SK-N-DZ (cell line): ENCODE measurements at places on chromosomes 5 and 9.

GRCh38 chr5:170380361-170380951 is 8.7 kb downstream of the KCNMB1 start:
- no peak for DNase-seq

DNA sequence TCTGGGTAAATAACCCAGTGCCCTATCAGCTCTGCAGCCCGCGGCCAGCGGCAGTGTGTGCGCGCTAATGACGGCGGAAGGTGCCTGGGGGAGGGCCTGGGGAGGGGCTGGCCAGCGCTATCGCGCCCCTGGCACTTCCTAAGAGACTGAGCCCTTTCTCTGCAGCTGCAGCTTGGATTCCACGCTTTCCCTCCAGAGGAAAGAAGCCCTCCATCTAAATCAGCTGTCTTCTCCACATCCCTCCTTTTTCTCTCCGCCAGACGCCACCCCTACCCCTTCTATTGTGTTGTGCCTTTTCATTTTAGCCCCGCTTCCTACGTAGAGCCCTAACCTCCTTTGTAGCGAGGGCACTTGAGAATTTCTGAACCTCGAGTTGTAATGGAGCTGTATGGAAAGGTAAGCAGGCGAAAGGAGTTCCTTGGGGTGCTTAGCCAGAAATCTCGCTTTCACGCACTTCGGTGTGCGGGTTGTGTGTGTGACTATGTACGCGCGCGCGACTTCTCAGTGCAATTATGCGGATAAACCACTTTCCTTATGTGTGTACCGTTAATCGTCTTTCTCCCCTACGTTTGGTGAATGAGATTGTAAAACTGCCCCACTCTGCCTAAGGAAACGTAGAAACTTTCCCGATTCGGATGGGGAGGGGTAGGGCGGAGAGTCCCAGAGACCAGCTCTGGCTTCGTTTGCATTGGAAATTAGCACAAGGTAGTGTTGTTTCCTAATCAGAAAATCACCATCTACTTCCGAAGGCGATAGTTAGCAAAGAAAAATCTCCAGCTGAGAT is 664 bp upstream of the RAB3C start:
- DNase-seq: peak; percentile 66

DNA sequence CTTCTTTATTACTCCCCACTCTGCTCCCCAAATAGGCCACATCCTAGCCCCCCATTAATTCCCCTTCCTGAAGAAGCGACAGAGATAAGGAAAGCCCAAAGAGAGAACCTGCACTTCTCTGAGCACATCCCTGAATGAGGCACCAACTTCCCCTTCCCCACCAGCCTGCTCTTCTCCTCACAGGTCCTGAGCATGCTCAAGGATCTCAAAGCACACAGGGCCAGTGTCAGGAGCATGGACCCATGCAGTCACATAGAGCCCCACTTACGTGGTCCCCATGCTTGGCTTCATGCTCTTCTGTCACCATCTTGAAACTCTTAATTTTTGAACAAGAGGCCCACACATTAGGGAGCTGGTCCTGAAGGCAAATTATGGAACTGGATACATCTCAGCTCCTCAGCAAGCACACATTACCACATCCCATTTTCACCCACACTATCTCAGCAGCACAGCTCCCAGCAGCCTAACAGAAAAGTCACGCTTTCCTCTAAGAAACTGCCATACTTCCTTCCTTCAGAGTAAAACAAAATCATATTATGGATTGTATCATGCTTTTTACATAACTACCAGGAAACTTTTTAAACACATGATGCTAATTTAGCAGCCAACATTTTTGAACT is 99.8 kb downstream of the NFIB start:
- DNase-seq: no peak

- no peak for DNase-seq
Observed at GRCh38 chr5:179313849-179314521, 31.3 kb downstream of the ADAMTS2 start.

GRCh38 chr5:23991406-23991805 is 484.0 kb downstream of the PRDM9 start:
- DNase-seq: no peak

DNA sequence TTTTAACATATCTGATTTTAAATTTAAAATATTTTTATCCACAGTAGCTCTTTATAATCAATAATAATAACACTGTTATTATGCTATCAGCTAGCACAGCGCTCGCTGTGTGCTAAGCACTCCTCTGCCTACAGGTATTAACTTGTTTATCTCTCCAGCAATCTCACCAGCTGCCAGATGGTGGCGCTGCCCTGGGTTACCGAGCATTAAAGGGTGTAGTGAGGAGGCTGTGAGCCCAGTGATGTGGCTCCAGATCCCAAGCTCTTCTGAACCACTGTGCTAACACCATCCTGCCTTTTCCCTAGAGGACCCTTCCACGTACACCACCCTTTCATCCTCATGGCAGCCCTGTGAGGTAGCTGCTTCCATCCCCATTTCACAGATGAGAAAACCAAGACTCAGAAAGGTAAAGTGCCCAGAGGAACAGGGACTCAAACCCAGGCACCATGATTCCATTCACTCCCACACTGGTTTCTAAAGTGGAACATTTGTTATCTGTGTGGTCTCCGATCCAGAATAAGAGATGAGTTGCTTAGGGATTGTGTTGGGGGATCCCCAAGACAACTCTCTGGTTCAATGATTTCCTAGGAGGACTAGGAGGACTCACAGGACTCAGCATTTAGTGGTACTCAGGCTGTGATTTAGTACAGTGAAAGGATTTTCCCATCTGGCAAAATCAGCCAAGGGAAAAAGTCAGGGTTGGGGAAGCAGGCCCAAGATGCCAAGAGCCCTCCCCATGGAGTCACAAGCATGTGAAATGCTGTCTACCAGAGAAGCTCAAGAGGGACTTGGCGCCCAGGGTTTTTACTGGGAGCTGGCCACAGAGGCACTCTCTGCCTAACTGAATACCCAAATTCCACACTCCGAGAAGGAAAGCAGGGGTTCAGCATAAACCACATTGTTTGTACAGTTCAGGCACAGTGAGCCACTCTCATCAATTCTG is 7.0 kb downstream of the IGFBPL1 start:
- peak; percentile 73 for DNase-seq

GRCh38 chr5:27548484-27548883 is 510.1 kb upstream of the CDH9 start:
- no peak for DNase-seq

- no peak for DNase-seq
Observed at GRCh38 chr9:90088856-90089255, 484.0 kb downstream of the GADD45G start.

GRCh38 chr5:122129306-122129705 is at the start of gene ZNF474:
ZNF474 (plus strand) TSS chr5:122129546; CDS start chr5:122151991, 22,445 bp downstream.
- peak; percentile 7 for DNase-seq

DNA sequence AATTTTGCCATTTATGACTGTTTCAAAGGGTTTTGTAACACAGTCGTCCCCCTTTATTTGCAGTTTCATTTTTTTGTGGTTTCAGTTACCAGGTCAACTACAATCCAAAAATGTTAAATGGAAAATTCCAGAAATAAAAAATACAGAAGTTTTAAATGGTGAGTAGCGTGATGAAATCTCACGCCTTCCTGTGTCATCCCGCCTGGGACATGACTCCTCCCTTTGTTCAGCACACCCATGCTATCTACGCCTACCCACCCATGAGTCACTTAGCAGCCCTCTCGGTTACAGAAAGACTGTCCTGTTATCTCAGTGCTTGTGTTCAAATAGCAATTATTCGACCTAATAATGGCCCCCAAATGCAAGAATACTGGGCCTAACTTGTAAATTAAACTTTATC is 765.3 kb upstream of the ADAMTS16 start:
- DNase-seq: no peak

- no peak for DNase-seq
Observed at GRCh38 chr9:84846906-84847305, 177.4 kb downstream of the NTRK2 start.

GRCh38 chr9:38274800-38275199 is 117.7 kb upstream of the ALDH1B1 start:
- DNase-seq: no peak

- DNase-seq: no peak
Observed at GRCh38 chr9:4739587-4740387, 1.2 kb downstream of the AK3 start.

GRCh38 chr9:36207016-36207415 is 16.3 kb downstream of the CLTA start:
- DNase-seq: no peak

DNA sequence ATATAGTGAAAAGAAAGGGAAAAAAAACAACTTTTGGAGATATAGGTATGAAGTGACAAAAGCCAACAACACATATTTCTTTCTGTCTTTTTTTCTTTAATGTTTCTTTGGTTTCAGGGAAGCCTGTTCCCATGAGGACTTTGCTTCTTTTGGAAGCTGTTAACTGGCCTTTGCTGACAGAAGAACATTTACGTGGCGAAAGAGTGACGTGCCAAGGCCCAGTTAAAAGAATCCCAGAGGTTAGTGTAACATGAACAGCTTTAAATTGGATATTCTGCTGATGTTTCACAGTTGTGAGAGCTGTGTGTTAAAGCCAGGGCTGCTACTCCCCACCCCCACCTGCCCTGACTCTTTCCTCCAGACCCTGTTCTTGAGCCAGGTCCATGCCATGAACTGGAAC is 275.9 kb downstream of the CRB2 start:
- DNase-seq: no peak
